Pulmonary artery endothelial cell (primary cell): ENCODE measurements at places on chromosomes 16 and 17.

DNA sequence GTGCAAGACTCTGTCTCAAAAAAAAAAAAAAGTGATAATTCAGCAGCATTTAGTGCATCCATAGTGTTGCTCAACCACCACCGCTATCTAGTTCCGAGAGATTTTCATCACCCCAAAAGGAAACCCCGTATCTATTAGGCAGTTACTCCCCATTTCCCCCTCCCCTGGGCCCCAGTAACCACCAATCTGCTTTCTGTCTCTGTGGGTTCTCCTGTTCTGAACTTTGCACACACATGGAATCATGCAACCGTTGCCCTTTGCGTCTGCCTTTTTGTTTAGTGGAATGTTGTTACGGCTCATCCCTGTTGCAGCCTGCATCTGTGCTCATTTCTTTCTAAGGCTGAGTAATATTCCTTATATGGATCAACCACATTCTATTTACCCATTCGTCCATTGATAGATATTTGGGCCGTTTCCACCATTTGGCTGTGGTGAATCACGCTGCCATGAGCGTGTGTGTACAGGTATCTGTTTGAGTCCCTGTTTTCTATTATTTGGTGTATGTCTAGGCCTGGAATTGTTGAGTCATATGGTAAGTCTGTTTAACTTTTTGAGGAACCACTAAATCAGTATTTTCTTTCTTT lies 8.7 kb upstream of the SYNGR2 start:
- DNase-seq: no peak

DNA sequence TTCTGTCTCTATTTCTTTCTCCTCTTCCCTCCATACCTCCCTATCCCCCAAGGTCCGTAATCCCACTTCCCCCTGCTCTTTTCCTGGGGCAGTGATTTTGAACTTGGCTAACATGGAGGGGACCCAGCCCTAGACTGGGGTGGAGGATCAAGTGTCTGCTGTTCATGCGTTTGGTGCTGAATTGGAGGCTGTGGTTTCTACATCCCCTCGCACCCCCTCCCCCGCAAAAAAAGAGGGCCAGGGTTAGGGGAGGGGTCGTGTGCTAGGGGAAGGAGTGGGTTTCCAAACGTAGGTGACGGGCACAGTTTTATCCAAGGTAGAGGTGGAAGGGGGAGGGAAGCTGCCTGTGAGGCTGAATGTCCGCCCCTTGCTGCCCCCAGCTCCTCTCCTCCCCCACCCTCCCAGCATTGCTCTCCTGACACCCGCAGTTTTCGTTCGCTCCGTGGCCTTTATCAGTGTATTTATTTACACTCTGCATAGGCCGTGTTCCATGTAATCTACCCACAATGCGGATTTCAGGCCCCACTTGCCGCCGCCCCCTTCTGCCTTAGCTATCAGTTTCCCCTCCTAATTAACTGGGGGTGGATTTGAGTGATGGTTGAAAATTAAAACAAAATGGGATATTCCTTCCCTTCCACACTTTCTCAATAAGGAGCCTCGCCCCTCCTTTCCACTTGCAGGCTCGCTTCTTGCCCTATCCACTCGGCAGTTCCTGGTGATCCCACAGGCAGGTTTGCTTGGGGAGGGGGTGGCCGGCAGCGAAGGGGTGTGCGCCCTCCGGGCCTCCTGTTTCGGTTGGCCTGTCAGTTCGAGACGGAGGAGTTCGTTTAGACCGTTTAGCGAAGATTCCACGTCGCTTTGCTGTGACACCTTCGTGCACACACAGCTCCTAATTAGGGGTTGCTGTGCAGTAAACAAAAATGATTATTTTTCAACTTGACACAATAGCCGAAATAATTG lies 2.0 kb downstream of the GNAO1 start:
- no peak for DNase-seq

- no peak for DNase-seq
These were observed 24.4 kb downstream of the LAT start for GRCh38 chr16:29009050-29009837.

- no peak for DNase-seq
These were observed 73.0 kb downstream of the PITPNC1 start for GRCh38 chr17:67449845-67450755.

DNA sequence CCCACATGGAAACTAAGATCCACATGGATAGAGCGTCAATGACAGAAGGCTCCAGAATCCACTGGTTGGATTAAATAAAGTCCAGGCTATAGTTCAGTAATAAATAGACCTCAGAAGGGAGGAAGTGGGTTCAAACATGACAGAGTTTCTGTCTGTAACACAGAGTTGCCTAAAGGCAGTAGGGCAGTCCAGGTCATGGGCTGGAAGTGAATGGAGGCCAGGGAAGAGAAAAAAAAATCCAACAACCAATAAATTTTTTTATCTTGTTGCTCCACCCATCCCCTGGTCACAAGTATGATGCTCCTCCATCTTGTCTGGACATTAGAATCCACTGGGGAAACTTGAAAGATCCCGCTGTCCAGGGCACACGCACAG lies 92.4 kb downstream of the RGS9 start:
- no peak for DNase-seq

- no peak for DNase-seq
These were observed 39.5 kb downstream of the NDEL1 start for GRCh38 chr17:8475227-8475626.

GRCh38 chr16:27729516-27730304 lies 179.8 kb downstream of the KATNIP start:
- DNase-seq: peak; percentile 5

DNA sequence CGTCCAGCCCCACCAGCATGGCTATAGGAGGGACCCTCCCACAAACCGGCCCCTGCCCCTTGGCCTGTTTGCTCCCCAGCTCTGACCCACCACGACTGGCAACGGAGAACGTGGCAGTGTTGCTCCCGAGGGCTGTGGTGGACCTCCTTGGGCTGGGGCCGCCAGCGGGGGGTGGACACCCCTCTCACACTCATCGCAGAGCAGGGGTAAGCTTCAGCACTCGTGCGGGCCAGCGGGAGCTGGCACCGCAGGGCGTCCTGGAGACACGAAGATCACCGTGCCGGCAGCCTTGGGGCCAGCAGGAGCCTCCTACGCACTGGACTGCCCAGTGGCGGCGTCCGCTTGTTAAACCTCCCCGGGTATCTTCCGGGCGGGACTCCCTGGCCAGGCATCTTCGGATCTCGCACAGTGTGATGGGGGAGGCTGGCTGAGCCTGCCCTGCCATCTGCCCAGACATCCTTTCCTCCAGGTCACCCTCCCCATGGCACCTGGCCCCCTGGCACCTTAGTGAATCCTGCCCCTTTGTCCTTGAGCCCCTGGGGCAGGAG lies 53.5 kb downstream of the ABR start:
- DNase-seq: no peak
